ENCODE measurements at places on chromosomes 16 and 17.

DNA sequence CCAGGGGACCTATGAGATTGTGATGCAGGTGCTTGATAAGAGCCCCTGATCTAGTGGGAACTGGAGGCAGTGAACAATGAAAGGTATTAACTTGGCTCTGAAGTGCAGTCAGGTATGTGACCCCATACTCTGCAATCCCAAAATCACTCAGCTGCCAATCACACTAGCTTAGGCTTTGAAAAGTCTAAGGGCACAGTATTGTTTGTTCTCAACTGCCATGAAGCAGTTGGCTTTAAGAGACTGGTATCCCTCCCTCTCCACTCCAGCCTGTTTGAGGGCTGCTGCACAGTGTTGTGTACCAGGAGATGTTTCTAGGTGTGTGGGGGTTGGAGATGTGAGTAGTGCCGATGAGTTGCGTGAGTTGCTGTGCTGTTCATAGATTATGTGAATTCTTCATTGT, 2.4 kb downstream of the YPEL2 start:
- no peak for DNase-seq

- no peak for DNase-seq
These were observed 498.2 kb upstream of the ERCC4 start for GRCh38 chr16:13421726-13422125.

- no peak for DNase-seq
These were observed 20.7 kb upstream of the MYLK3 start for GRCh38 chr16:46768809-46769208.

DNA sequence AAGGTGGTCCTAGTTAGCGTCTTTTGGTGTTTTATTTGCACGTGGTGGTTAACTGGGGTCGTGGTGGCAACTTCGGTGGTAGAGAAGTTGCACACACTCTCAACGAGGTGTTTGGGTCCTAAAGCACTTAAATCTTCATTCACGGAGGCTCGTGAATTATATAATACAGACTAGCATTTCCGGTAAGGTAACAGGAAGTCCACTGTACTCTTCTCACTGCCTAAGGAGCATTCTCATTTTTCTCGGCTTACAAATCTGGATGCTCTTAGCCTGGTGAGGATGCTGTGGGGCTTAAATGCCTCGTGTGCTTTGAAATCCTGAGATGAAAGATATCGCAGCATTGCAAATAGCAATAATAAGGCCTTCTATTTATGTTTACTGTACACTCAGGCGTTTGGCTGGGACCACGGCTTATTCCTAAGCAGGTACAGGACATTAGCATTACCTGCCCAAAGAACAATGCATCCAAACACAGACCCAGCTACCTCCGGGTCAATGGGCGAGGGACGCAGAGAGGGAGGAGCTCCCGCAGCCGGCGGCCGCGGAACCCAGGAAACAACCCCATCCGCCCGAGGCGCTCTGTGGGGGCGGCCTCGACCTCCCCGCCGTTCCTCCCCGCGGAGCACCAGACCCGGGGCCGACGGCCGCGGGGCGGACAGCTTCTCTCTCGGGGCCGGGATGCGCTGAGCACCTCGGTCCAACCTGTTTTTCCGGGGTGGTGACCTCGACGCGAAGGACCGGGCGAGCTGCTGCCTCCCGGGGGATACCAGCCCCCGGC, 856 bp downstream of the DNAJA2 start:
- DNase-seq = no peak

DNA sequence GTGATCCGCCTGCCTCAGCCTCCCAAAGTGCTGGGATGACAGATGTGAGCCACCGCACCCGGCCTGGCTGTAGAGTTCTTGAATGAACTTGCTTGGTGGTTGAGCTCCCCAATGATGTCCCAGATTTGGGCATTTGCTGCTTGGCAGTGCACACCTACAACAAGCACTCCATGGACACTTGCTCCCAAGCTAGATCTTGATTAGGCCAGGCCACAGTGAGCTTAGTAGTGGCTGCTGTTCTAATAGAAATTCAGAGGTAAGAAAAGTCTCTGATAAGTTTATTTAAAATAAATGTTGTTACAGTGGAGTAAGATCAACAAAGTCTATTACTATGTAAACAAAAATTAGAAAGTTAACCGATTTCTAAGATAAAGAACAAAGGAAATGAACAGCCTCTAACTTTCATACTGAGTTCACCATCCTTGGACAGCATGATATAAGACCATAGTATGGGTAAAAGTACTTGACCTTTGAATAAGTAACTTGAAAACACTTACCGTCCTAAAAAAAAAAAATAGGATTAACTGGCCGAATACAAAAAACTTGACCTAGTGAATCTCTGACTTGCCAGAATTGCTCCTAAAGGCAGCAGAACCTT, 951 bp downstream of the TMED6 start:
- no peak for DNase-seq

DNA sequence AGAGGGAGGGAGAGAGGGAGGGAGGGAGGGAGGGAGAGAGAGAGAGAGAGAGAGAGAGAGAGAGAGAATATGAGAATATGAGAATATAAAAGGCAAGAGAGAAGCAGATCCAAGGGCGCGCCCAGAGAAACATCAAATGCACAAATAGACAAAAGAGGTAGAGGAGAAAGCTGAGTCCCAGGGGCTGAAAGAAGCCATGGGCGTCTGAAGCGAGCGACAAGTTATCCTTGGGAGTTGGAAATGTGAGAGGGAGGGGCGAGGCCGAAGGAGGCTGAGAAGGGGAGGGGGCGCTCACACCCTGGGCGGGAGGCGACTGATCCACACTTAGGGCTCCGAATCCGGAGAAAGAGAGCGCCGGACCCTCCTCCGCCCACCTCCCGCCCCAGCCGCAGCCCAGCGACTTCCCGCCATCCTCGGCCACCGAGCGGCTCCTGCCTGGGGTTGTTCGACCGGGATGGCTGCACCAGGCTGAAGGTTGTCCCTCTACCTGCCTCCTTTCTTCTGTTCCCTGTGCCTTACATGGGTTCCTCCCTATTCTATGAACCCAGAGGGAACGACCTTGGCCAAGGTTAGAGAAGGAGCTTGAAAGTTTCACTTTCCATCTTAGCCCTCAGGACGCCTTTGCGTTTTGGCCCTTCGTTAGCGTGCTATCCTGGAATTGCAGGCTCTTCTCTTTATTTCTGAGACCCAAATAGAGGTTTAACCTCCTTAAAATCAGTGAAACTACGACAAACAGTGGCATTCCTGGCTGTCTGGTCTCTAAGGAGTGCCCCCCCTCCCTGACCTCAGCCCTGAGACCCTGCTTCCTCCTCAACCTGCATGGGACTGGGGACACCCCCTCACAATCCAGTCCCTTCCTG, 21.2 kb upstream of the HOXB9 start:
- no peak for DNase-seq

DNA sequence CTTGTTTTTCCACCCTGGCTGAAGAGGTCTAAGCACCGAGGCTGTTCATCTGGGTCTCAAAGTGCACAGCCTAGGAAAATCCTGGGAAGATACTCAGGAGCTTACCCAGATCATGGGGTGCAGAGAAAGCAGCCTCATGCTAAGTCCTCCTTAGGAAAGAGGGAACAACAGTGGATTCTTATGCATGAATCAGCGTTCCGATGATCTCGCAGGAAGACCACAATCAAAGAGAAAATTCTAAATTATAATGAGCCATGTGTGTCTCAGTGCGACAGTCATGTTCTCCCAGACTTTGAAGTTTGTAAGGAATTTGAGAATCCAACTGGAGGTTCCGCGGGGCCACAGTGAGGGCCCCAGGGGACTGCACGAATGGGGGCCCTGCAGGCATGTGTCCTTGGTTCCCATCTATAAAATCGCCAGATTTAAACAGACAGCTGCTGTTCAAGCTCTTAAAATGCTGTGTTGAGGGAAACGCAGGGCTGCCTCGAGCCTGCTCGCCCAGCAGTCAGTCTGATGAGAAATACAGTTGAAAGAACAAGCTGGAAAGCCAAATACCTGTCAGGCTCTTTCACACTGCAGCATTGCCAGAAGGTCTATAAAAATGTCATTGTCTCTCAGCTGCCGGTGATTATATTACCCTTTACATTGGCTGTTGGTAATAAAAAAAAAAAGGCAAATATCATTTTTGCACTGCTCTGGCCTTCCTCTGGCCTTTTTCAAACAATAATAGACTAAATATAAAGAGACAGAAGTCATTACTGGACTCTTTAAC, 152.1 kb downstream of the PMP22 start:
- DNase-seq = no peak

GRCh38 chr17:836151-836550, 54.0 kb downstream of the MRM3 start:
- no peak for DNase-seq

DNA sequence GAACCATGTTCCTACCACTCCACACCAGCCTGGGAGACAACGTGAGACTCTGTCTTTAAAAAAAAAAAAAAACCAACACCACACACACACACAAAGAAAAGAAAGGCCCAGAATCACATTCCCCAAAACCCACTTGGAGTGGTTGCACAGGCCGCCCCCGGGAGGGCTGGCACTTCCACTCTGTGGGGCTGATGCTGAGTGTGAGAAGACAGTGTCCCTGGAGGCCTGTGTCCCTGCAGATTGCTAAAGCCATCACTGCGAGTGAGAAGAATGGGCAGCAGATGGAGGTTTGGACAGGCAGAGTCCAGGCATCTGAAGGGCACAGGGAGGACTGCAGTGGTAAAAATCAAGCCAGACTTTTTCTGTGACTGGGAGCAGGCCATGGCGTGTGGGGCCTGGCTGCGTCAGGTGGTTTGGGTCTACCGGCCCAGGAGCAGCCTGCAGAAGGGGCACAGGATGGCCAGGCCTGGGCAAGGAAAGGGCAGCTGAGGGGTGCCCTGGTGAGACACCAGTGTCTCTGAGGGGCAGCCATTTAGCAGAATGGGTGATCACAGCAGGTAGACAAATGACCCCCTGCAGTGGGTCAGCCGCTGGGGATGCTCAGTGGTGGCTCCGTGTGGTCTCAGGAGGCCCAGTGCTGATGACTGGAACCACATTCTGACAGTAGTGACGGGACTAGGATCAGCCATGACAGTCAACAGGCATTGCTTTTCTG, 13.1 kb downstream of the CTRB2 start:
- no peak for DNase-seq

DNA sequence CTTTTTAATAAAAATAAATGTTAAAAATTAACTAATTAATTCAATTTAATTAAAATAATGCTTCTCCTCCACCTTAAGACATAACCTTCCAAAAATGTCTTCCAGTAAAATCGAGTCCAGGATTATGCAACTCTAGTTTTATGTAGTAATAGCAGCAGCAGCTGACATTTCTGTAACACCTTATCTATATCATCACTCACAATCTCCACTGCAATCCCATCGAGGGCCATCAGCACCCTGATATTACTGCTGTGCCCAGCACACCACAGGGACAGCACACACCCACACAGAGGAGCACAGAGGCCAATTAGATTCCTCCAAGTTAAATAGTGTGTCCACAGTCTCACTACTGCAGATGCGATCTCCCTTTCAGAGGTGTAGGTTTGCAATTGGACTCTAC, 2.9 kb downstream of the RPH3AL start:
- DNase-seq = no peak

DNA sequence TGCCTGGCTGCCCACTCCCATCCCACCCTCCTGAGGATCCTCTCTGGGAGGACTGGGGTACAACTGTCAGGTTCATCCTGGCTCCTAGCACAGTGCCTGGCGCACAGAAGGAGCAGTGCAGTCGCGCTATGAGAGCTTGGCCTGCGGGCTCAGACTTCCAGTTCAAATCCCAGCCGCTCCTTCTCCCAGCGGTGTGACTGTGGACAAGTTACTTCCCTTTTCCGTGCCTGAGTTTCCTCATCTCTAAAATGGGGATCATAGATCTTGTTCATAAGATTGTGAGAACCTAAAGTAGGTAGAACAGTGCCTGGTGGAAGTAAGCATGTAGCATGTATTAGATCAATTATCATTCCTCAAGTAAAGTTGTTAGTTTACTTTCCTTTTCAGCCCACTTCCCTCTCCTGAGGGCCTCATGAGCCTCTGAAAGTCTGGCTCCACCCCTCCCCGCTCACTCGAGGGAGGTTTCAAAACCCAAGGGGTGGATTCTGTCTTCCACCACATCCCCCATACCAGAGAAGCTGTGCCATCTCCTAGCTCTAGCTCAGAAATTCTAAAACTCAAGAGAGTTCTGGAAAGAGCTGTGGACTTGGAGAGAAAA, 19.9 kb upstream of the COL1A1 start:
- DNase-seq = no peak

GRCh38 chr17:79659376-79659775, 48.5 kb upstream of the RBFOX3 start:
- DNase-seq = no peak

GRCh38 chr17:38872671-38873385, 3.0 kb downstream of the LASP1 start:
- DNase-seq = no peak
